Esophagus muscularis mucosa (tissue), 4 donors: ENCODE measurements at places on chromosomes 6 and 20. TPM values are rescaled to one million over a fixed set of nuclear protein-coding genes. Genes with fewer than 3 reads are reported as not detected.

DNA sequence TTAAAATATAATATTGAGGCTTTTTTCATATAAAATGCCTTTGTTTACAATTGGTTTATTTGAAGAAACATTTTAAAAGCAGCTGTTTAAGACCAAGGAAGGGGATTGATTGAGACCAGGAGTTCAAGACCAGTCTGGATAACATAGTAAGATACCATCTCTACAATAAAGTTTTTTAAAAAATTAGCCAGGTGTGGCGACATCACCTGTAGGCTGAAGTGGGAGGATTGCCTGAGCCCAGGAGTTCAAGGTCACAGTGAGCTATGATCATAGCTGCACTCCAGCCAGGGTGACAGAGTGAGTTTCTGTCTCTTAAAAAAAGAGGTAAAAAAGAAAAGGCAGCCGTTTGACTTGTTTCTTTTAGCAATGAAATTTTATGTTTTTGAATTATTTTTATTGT lies 117.0 kb downstream of the STXBP5 start:
- no peak for DNase-seq

DNA sequence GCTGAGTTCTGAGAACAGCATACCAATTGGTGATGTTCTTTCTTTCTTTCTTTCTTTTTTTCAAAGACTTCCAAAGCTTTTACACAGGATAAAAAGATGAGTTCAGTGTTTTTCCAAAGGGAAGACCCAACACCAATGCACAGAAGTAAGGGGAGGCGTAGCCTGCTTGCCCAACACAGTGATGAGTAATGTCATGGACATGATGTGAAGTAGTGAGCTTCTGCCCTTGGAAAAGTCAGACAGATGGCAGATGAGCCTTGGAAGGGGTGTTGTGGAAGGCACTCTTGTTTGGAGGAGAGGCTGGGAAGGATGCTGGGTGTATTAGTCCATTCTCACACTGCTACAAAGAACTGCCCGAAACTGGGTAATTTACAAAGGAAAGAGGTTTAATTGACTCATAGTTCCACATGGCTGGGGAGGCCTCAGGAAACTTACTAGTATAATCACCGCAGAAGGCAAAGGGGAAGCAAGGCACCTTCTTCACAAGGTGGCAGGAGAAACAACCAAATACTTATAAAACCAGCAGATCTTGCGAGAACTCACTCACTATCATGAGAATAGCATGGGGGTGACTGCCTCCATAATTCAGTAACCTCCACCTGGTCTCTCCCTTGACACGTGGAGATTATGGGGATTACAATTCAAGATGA lies 12.6 kb downstream of the LRP11 start:
- no peak for DNase-seq

DNA sequence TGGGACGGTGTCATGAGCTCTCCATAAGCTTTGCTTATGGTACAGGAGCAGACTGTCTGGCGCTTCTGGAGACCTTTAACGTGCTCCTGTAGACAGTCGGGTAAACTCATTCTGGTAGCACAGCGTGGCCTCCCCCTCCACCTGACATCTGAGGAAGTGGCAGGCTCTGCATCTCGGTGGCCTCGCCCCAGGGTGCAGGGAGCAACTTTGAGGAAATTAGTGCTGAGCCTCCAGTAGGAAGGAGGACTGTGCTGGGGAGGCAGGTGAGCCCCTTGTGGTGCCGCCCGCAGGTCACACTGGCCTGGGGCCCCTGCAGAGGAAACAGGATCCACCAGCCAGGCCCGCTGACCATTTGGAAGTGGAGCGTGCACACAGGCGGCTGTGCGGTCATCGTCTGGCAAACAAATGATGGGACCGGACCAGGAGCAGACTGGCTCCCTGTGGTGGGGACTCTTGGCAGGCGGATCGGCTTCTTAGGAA lies 57.9 kb downstream of the SYNJ2 start:
- no peak for DNase-seq

DNA sequence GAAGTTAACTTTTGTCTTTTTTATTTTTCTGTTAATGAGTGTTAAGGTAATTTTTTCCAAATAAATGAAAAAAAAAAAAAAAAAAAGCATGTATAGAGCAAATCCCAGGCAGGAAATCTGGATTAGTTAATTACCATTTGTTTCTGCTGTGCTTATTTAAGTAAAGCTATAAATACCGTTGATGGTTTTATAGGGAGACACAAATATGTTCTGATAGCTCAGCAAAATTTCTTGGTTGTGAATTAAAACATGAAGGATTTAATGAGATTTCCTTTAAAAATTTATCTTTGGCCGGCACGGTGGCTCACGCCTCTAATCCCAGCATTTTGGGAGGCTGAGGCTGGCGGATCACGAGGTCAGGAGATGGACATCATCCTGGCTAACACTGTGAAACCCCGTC lies 189.4 kb downstream of the CD109 start:
- no peak for DNase-seq

DNA sequence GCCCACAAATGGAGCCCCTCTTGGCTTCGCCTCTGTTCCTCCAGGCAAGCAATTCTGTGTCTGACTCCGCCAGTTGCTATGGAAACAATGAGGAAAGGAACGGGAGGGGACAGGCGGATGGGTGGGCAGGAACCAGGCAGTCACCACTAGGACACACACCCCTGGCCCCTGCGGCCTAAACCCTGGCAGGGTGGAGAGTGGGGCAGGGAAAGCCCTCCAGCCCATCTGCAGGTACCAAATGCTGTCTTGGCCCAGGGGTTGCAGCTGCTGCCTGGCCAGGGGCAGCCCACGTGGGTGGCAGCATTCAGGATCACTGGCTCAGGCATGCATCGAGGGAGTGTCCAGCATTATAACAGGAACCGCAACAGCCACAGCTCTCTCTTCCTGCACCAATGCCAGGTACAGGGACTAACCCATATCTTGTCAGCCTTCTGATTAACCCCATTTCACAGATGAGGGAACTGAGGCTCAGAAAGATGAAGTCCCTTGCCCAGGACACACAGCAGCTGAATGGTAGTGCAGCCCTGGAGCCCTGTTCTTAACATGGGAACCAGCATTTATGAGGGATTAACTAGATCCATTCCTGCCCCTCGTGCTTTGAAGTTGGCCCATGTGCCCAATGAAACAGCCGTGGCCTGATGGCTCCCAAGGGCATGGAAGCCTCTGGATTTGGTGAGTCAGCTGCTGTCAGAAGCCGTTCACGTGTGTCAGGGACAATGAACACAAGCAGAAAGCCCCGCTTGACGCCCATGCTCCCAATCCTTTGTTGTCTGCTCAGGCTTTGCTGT lies 66.3 kb downstream of the NOL4L start:
- DNase-seq: no peak

- no peak for DNase-seq
These were observed at the start of gene ALDH5A1 for GRCh38 chr6:24494821-24495795. TSS of gene ALDH5A1 (plus strand) at chr6:24494969. CDS start at chr6:24494997, 28 bp downstream.

- DNase-seq: no peak
These were observed 21.1 kb upstream of the CENPW start for GRCh38 chr6:126318797-126319196.

DNA sequence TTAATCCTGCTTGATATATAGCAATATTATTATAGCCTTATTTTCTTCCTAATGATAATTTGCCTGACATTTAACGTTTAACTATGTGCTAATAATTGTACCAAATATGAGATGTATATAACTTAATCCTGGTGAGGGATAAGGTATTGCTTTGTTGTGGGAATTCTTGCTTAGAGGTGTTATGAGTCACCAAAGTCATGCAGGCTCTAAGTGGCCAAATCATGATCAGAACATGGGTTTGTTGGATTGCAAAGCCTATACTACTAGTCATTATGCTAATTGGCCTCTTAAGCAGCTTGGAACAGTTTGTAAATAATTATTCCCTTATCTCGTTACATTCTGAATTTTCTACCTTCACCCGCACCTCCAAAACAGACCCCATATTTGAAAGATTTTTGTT lies 21.9 kb upstream of the C6orf141 start:
- no peak for DNase-seq

GRCh38 chr6:168440520-168441433 lies at the start of gene SMOC2:
TSS of gene SMOC2 (plus strand) at chr6:168441184. CDS start at chr6:168441371, 187 bp downstream.
- no peak for DNase-seq

DNA sequence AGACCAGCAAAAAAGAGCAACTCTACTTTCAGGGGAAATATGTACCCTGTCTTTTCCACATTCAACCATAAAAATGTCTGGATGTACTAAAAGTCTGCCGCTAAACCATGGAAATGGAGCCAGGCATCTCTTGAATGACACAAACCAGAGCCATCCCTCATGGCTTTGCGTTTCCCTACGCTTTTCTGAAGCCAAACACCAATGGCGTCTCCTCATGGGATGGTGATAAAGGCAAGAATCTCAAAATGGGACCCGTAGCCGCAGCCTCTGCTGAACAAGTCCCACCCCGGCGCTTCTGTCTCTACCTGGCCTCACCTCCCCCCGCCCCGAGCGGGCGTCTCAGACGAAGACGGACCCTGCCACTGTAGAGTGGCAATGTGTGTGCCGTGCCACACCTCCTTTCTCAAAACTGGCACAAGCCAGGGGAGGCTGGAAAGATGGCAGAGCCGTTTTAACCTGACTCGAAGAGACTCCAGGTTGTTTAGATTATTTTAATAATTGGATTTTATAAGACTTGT lies 80.3 kb upstream of the AFDN start:
- no peak for DNase-seq

GRCh38 chr6:33744895-33745546 lies 1.7 kb downstream of the IP6K3 start:
- DNase-seq: no peak

DNA sequence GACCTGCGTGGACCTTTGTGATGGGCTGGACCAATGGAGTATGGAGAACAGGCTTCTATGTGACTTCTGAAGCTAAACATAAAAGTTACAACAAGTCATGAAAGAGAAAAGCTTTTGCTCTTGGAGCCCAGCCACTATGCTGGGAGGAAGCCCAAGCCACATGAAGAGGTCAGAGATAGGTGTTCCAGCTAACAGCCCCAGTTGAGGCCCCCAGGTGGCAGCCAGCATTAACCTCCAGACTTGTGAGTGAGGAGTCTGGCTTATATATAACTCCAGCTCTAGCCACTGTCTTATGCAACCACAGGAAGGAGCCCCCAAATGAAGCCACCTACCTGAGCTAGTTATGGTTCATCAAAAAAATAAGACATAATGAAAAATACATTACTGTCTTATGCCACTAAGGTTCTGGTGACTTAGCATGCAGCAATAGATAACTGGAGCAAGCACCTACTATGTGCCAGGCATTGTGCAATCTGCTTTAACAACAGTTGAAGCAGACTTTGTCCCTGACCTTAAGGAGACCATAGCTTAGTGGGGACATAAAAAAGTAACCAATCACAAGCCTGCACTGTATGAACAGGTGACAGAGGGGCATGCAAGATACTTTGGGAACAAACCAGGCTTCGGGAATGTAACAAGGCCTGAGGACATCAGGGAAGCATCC lies 599.6 kb downstream of the PTPRT start:
- DNase-seq: no peak

GRCh38 chr6:152221806-152222628 lies 414.5 kb downstream of the ESR1 start:
- DNase-seq: no peak

- no peak for DNase-seq
These were observed 85.9 kb downstream of the TRMT6 start for GRCh38 chr20:5864428-5864827.

- DNase-seq: no peak
These were observed 2.2 kb upstream of the BFSP1 start for GRCh38 chr20:17533396-17533795.

GRCh38 chr6:16081326-16081725 lies 47.6 kb upstream of the MYLIP start:
- no peak for DNase-seq

GRCh38 chr6:80637312-80637711 lies 530.8 kb downstream of the BCKDHB start:
- no peak for DNase-seq

GRCh38 chr20:842547-842940 lies 9.0 kb downstream of the FAM110A start:
- DNase-seq: no peak

DNA sequence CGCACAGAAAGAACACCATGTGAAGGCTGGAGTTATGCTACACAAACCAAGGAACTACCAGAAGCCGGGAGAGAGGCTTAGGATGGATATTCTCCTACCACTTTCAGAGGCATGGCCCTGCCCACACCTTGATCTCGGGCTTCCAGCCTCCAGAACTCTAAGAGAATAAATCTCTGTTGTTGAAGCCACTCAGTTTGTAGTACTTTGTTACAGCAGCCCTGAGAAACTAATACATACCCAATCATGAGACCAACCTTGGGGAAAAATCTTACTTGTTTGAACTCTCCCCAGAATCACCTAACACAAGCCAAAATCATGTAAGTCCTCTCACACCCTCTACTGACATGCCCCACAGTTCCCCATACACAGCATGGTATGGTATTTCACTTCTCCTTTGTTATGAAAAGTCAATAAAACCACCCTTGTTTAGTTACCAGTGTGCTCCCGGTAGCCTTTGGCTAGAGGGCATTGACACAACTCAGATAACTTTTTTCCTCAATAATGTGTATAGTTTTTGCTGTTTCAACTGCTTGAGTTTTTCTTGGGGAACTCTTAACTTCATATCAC lies 40.7 kb upstream of the SLC2A12 start:
- peak; percentile 53 for DNase-seq

- no peak for DNase-seq
These were observed 621.5 kb downstream of the TENT5A start for GRCh38 chr6:81130969-81131368.

GRCh38 chr6:135527116-135527959 lies 29.8 kb upstream of the AHI1 start:
- no peak for DNase-seq

DNA sequence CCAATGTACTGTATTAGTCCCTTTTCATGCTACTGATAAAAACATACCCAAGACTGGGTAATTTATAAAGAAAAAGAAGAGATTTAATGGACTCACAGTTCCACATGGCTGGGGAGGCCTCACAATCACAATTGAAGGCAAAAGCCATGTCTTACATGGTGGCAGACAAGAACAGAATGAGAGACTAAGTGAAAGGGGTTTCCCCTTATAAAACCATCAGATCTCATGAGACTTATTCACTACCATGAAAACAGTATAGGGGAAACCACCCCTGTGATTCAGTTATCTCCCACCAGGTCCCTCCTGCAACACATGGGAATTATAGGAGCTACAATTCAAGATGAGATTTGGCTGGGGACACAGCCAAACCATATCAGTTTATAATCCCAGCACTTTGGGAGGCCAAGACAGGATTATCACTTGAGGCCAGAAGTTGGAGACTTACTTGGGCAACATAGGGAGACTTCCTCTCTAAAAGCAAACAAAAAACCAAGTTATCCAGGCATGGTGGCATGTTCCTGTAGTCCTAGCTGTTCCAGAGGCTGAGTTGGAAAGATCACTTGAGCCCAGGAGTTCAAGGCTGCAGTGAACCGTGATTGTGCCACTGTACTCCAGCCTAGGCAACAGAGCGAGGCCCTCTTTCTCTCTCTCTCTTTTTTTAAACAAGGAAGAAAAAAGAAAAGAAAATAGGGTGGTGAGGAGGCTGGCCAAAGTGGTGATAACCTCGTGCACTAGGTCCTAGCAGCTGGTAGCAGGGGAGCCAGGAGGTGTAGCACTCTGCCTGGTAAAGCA lies 22.9 kb upstream of the DDR1 start:
- DNase-seq: no peak

GRCh38 chr6:125910527-125910926 lies 46.0 kb upstream of the HINT3 start:
- DNase-seq: no peak

Gene CCHCR1
- total RNA-seq: 11.6 TPM

Gene EPPIN
- total RNA-seq: not detected

Gene PTCHD4
- total RNA-seq: 2.7 TPM

Gene PACRG
- total RNA-seq: not detected

Gene LRRN4
- total RNA-seq: 0.42 TPM

Gene CTAGE9
- total RNA-seq: not detected

Gene SNX14
- 60.6 TPM for total RNA-seq

Gene PPIL4
- total RNA-seq: 29.9 TPM

Gene EYA4
- 1.5 TPM for total RNA-seq
